ENCODE measurements at places on chromosomes 5 and 9. TPM values are rescaled to one million over a fixed set of nuclear protein-coding genes. Genes with fewer than 3 reads are reported as not detected.

DNA sequence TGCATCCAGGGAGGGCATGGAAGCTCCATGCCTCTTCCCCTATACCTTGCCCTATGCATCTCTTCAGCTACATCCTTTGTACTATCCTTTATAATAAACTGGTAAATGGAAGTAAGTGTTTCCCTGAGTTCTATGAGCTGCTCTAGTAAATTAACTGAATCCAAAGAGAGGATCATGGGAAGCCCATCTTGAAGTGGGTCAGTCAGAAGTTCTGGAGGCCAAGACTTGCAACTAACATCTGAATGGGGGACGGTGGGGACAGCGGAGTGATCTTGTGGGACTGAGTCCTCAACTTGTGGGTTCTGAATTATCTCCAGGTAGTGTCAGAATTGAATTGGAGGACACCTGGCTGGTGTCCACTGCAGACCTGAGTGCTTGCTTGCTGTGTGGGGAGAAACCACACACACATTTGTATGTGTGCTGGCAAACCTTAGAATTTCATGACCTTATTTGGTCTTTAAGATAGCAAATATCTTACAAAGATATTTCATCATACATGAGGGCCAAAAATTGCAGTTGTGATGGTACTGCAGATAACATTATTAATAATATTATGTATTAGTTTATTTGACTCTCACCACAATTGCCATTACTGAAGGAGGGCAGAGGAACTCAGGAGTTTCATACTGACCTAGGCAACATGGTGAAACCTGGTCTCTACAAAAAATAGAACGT, 5.5 kb upstream of the PRELID2 start:
- no peak for ATAC-seq

- ATAC-seq = no peak
Measured at GRCh38 chr9:70012569-70012968, 31.1 kb upstream of the MAMDC2 start.

- no peak for ATAC-seq
Measured at GRCh38 chr9:8254541-8254940, 455.0 kb upstream of the DMAC1 start.

DNA sequence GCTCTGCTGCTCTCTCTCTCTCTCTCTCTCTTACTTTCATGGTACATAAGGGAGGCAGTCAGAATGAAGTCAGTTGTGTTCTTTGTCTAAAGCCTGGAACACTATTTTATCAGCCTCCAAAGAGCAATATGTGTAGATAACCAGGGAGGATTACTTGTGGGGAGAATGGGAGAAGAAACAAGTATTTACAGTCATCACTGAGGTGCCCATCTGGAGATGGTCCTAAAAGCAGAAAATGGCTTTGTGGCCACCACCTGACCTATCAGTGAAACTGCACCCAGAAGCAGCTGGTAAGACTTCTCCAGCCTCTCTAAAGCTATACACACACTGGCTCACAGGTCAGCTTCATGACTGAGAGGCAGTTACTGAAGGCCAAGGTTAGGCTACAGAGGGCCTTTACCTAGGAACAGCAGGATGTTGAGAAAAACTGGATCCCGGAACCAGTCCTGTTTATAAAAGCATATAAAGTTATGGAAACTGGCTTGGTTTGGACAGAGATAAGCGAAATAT, 75.1 kb downstream of the MRPS27 start:
- ATAC-seq = no peak

DNA sequence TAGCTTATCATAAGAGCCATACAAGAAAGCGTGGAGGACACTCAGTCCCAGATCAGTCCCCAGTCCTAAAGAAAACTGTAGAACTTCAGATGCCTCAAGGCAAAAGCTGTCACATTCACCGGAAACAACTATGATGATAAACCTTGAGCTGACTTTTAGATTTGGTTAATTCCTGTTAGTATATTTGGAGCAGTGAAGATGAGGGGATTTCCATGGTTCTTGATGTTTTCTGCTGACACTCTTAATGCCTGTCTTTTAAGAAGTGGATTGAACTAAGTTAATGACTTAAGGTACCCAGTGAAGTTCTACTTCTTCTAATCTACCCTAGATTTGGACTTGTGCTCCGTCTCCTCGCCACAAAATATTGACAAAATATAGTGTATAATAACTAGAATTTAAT, 355.0 kb downstream of the EBF1 start:
- no peak for ATAC-seq

- ATAC-seq = no peak
Measured at GRCh38 chr9:8346296-8346695, 546.7 kb upstream of the DMAC1 start.

DNA sequence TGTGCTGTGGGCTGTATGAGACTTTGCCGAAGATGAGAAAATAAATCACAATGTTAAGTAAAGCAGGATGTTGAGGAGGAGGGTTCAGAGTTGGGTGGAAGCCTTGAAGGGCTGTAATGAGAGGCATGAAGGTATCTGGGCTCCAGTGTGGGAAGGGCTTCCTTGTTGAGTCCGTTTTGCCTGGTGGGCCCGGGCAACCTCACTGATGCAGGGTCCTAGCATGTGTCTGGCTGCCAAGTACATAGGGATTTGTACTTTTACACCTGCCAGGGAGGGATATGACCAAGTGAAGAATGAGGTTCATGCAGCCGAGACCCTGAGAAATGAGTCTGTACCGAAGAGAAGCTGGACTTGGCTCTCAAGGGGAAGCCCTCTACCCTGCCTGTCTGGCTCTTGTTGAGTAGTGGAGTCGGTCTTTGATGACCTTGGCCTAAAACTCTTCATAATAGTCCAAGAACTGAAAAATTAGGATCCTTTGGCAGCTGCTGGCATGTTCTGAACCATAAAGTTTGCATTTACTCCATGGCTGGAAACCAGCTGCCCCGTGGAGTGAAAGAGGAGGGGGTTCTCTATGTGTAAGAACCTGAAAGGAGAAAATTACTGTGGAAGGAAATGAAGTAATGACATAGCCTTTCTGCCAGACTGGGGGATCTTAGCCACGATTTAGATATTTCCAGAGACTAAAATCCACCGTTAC, 59.0 kb upstream of the DPYSL3 start:
- ATAC-seq = no peak

GRCh38 chr5:1786621-1787471, 12.8 kb downstream of the MRPL36 start:
- no peak for ATAC-seq

GRCh38 chr5:57174890-57175510, 1.1 kb downstream of the GPBP1 start:
- no peak for ATAC-seq

DNA sequence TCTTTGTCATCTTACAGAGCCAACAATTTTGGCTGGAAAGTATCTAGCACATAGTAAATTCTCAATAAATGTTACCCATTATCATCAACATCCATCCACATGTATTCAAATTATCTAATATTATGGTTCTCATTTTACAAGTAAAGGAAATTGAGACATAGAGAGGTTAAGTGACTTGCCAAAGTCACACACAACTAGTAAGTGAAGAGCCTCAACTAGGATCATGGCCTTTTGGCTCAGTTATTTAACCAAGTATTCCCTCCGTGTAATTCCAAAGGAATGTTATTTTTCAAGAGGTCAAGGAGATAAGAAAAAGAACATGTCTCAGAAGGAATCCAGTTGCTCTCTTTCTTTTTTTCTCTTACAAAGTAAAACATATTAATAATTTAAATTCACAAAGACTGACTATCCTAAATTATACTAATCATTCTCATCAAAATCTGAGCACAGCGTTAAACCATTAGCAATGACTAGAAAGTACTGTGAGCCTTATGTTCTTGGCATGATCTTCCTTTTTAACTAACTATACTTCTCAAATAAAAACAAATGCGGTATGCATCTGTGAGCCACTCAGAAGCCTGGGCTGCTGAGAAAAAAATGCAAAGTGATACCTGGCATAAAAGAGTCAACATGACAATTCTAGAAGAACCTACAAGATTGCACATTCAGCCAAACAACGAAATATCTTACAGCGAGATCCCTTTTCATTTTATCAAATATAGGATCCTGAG, 350.9 kb downstream of the GLIS3 start:
- ATAC-seq = no peak

DNA sequence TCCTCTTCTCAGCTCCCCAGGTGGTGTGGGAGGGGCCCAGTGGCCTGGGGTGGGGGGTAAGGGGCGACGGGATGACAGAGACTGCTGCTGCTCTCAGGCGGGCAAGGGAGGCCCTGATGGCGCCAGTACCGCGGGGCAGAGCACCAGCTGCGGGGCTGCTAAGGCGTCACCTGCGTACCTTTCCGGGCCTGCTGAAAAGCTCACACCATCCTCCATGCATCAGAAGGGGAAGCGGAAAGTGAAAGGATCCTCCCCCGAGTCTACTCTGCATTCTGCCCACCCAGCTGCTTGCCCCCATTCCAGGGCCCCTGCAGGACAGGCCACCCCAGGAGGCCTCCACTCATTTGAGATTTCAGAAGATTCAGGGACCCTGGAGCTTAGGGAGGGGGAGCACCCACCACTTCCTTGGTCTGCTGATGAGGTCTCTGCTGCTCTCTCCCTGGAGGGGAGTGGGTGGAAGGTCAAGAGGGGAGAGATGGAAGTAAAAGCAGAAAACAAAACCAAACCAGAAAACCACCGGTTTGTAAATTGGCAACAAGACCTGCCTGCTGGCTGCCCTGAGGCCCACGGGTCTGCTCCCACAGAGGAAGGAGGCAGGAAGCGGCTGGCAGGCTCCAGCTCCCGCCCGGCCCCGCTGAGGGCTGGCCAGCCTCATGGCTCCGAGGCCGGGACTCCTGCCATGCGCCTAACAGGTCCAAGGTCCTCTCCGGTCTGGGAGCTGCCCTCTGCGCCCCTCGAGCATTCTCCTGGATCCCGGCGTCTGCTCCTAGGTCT, 33.6 kb downstream of the PRRT1B start:
- ATAC-seq = peak; percentile 67

The MYMK gene
- total RNA-seq = not detected

The TAF1L gene
- 0.06 TPM for total RNA-seq

The TMEM252 gene
- total RNA-seq = not detected

The TMEM250 gene
- total RNA-seq = 37.7 TPM

The TTC16 gene
- total RNA-seq = 2.0 TPM

The SAPCD2 gene
- 21.9 TPM for total RNA-seq

The BTNL8 gene
- total RNA-seq = 0.40 TPM

The IL4 gene
- not detected for total RNA-seq

The ANKRD33B gene
- total RNA-seq = 7.8 TPM

The LPAR1 gene
- total RNA-seq = not detected

The TTF1 gene
- total RNA-seq = 27.0 TPM

Measured in activated T-helper 17 cell treated with anti-CD3 and anti-CD28 coated beads, Interleukin-2, amount 50 U/mL, for 72 hours (primary cell).